ENCODE measurements at places on chromosomes 7 and 10. TPM values are rescaled to one million over a fixed set of nuclear protein-coding genes. Genes with fewer than 3 reads are reported as not detected.

GRCh38 chr10:132606536-132607316 lies 69.1 kb downstream of the INPP5A start:
- peak overlapping the region; percentile 3 for H3K4me3 ChIP-seq
- H3K36me3 ChIP-seq: no peaks in the 10 kb centered on the region
- peaks cover 82% of the 10 kb centered on the region for H3K4me1 ChIP-seq
- DNase-seq: peak; percentile 73
- no peaks in the 10 kb centered on the region for H3K27me3 ChIP-seq
- no peak overlapping the region for H3K27ac ChIP-seq

GRCh38 chr10:58586282-58587245 lies 73.9 kb downstream of the BICC1 start:
- H3K27ac ChIP-seq: no peak overlapping the region
- H3K27me3 ChIP-seq: no peaks in the 10 kb centered on the region
- DNase-seq: no peak
- H3K4me1 ChIP-seq: no peaks in the 10 kb centered on the region

GRCh38 chr7:6157685-6158423 lies 114.6 kb downstream of the CYTH3 start:
- no peak overlapping the region for H3K27ac ChIP-seq
- H3K4me3 ChIP-seq: no peak overlapping the region
- no peaks in the 10 kb centered on the region for H3K27me3 ChIP-seq

GRCh38 chr10:61385231-61386001 lies 67.8 kb downstream of the TMEM26 start:
- no peak for DNase-seq
- no peaks in the 10 kb centered on the region for H3K36me3 ChIP-seq
- no peak overlapping the region for H3K4me3 ChIP-seq
- no peaks in the 10 kb centered on the region for H3K27me3 ChIP-seq
- H3K4me1 ChIP-seq: no peaks in the 10 kb centered on the region

- H3K4me1 ChIP-seq: peaks cover 44% of the 10 kb centered on the region
- H3K36me3 ChIP-seq: peaks cover 31% of the 10 kb centered on the region
- no peak for DNase-seq
These were observed 25.1 kb downstream of the CASP7 start for GRCh38 chr10:113704637-113705343.

MSMB gene
- 41.6 TPM for total RNA-seq

MRPS24 gene
- 192 TPM for total RNA-seq
